Smooth muscle cell of the pulmonary artery (primary cell): ENCODE measurements at places on chromosomes 5 and 9. TPM values are rescaled to one million over a fixed set of nuclear protein-coding genes. Genes with fewer than 3 reads are reported as not detected.

The RFX3 gene
- 5.0 and 5.4 TPM in 2 replicates for total RNA-seq

The SUSD3 gene
- total RNA-seq: 0.36 TPM in 1 of 2 replicates, not detected in the other

The TRPM6 gene
- total RNA-seq: 0.03 and 0.07 TPM in 2 replicates

The PTPRD gene
- 5.0 and 17.2 TPM in 2 replicates for total RNA-seq

The SHOC1 gene
- under 0.01 TPM in 1 of 2 replicates, not detected in the other for total RNA-seq

The PCDHA1 gene
- total RNA-seq: 0.20 TPM in 1 of 2 replicates, not detected in the other

The ADCY2 gene
- 0.07 TPM in 1 of 2 replicates, not detected in the other for total RNA-seq

The BAAT gene
- total RNA-seq: 0.07 TPM in 1 of 2 replicates, not detected in the other

The TAS2R1 gene
- total RNA-seq: not detected in 2 replicates

The LCN9 gene
- total RNA-seq: not detected in 2 replicates

The IFNA7 gene
- total RNA-seq: not detected in 2 replicates

The SH3RF2 gene
- 1.6 and 13.1 TPM in 2 replicates for total RNA-seq

The PCDHB15 gene
- 0.59 and 0.91 TPM in 2 replicates for total RNA-seq

The CNTLN gene
- 5.0 and 10.0 TPM in 2 replicates for total RNA-seq

The HBEGF gene
- total RNA-seq: 4.6 and 10.7 TPM in 2 replicates

The PFN3 gene
- total RNA-seq: not detected in 2 replicates

The BAG1 gene
- 15.5 and 22.3 TPM in 2 replicates for total RNA-seq

The NAIP gene
- 2.2 and 2.3 TPM in 2 replicates for total RNA-seq

The SPINK4 gene
- 0.91 TPM in 1 of 2 replicates, not detected in the other for total RNA-seq

The NUTM2F gene
- total RNA-seq: not detected in 2 replicates

The DMAC1 gene
- 4.5 and 5.7 TPM in 2 replicates for total RNA-seq

The AQP7 gene
- total RNA-seq: 0.13 TPM in 1 of 2 replicates, not detected in the other

The BRIX1 gene
- 16.0 and 19.9 TPM in 2 replicates for total RNA-seq
